Activated naive CD4-positive, alpha-beta T cell treated with anti-CD3 and anti-CD28 coated beads, Interleukin-2, amount 50 U/mL, for 72 hours (primary cell): ENCODE measurements at places on chromosomes 3 and 15. TPM values are rescaled to one million over a fixed set of nuclear protein-coding genes. Genes with fewer than 3 reads are reported as not detected.

ZPLD1 gene
- total RNA-seq: not detected

DLL4 gene
- not detected for total RNA-seq

IL17RB gene
- 0.12 TPM for total RNA-seq

DNA sequence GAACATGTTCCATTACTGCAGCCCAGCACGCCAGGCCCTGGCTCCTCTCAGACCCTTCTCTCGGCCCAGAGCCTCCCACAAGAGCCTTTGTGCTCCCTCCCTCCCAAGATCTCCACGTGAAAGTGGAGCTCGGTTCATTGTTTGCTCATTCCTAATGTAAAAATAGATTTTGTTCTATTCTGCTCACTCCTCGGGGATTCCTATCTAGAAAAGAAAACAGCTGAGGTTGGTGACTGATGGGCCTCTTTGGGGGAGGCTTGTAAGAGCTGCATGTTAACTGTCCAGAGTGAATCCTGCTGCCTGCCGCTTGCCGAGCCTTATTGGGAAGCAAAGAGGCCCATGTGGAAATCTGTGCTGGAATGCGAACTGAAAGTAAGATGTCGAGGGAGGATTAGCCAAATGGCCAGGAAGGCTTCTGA is 267.1 kb downstream of the LRTM1 start:
- no peak for DNase-seq
